ENCODE measurements at places on chromosomes 16 and 17. TPM values are rescaled to one million over a fixed set of nuclear protein-coding genes. Genes with fewer than 3 reads are reported as not detected.

DNA sequence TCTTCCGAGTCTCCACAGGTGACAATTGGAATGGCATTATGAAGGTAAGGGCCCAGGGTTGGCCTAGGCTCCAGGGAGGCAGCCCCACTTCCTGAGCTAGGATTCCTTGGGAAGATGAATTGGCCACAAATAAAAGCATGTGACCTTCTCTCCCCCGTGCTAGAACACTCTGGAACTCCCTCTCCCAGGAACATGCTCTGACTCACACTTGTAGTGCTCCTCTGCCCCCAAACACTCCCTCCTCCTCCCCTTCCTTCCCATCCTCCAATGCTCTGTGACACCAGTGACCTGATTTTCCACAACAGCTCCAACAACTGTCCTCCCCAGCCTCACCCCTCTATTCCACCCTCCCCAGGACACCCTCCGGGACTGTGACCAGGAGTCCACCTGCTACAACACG lies 16.4 kb upstream of the ABCC3 start:
- H3K4me3 ChIP-seq: no peak overlapping the region
- H3K36me3 ChIP-seq: no peaks in the 10 kb centered on the region
- H3K27me3 ChIP-seq: peaks cover 18% of the 10 kb centered on the region
- no peak for DNase-seq
- H3K4me1 ChIP-seq: peaks cover 7% of the 10 kb centered on the region

DNA sequence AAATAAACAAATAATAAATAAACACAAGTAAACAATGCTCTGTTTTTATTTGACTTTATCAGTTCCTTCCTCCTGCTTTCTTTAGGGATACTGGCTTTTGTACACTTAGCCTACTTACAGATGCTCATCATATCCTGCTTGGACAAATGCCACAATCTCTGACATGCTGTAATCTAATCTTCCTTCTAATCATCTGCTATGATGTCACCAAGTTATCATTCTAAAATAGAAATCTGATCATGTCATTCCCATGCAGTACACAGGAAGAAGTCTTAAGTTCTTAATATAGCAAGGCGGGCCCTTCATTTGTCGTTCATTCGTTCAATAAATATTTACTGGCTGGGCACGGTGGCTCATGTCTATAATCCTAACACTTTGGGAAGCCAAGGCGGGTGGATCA lies 9.1 kb upstream of the UBB start:
- no peaks in the 10 kb centered on the region for H3K4me1 ChIP-seq
- no peaks in the 10 kb centered on the region for H3K36me3 ChIP-seq
- H3K4me3 ChIP-seq: no peak overlapping the region
- H3K27me3 ChIP-seq: no peaks in the 10 kb centered on the region
- no peak overlapping the region for H3K27ac ChIP-seq

DNA sequence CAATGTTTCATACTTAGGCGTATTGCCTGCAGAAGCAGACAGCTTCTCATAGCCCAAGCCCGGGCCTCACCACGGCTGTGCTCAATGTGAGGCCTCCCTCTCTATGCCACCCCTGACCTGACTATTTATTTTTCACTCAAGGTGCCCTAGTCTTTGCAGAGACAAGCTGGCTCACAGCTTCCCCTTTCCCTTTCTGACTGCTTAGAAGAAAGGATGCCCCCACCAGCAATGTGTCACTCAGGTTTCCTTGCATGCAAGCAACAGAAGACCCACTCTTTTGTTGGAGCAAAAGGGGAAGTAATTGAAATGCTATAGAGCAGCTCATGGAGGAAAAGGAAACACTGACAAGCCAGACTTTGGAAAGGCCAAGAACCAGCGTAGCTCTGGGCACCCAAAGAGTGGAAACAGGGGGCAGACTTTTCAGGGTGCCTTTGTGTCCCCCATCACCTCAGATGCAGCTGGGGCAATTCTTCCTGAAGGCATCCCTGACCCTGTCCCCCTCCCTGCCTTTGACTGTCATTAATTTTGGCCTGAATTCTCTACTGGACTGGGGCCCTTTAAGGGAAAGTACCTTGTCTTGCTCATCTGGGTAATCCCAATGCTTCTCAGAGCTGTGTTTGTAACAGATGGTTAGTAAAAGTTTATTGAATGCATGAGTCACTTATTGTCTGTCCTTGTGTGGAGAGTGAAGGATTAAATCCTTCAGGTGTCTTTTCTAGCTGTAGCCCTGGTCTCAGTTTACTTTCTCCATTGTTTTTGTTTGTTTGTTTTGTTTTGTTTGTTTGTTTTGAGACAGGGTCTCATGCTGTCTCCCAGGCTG lies 17.8 kb downstream of the RGS9 start:
- H3K27ac ChIP-seq: no peak overlapping the region
- H3K4me1 ChIP-seq: no peaks in the 10 kb centered on the region
- H3K4me3 ChIP-seq: no peak overlapping the region
- H3K36me3 ChIP-seq: no peaks in the 10 kb centered on the region
- peaks cover 35% of the 10 kb centered on the region for H3K27me3 ChIP-seq

GRCh38 chr17:33015716-33016346 lies 24.2 kb downstream of the SPACA3 start:
- peaks cover 20% of the 10 kb centered on the region for H3K27me3 ChIP-seq
- no peak overlapping the region for H3K4me3 ChIP-seq
- H3K4me1 ChIP-seq: no peaks in the 10 kb centered on the region
- no peaks in the 10 kb centered on the region for H3K36me3 ChIP-seq

GRCh38 chr16:84660973-84661372 lies 12.7 kb downstream of the KLHL36 start:
- H3K27me3 ChIP-seq: no peaks in the 10 kb centered on the region
- DNase-seq: no peak
- H3K36me3 ChIP-seq: peaks cover 79% of the 10 kb centered on the region
- no peak overlapping the region for H3K27ac ChIP-seq

DNA sequence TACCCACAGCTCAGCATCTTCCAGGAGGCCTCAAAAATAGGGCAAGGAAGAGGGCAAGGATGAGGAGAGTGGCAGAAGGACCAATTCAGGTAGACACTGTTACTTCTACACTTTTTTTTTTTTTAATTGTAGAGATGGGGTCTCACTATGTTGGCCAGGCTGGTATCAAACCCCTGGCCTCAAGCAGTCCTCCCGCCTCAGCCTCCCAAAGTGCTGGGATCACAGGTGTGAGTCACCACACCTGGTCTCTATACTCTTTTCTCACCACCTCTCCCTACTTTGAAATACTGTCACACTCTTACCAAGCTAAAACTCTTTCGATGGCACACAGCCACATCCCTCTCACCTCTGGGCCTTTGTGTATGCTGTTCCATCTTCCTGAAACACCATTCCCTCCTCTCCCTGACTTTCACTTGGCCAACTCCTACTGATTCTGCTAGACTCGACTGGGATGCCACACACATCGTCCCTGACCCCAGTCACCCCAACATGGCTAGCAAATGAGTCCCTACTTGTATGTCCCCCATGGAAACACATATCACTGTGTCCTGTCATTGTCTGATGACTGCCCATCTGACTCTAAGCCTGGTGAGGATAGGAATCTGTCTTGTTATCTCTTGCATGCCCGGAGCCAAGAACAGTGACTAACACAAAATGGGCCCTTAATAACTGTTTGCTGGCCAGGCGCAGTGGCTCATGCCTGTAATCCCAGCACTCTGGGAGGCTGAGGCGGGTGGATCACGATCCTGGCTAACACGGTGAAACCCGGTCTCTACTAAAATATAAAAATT lies 7.2 kb upstream of the SLC43A2 start:
- H3K4me3 ChIP-seq: no peak overlapping the region
- DNase-seq: no peak
- no peaks in the 10 kb centered on the region for H3K4me1 ChIP-seq
- H3K27me3 ChIP-seq: no peaks in the 10 kb centered on the region
- no peak overlapping the region for H3K27ac ChIP-seq
- no peaks in the 10 kb centered on the region for H3K36me3 ChIP-seq

DNA sequence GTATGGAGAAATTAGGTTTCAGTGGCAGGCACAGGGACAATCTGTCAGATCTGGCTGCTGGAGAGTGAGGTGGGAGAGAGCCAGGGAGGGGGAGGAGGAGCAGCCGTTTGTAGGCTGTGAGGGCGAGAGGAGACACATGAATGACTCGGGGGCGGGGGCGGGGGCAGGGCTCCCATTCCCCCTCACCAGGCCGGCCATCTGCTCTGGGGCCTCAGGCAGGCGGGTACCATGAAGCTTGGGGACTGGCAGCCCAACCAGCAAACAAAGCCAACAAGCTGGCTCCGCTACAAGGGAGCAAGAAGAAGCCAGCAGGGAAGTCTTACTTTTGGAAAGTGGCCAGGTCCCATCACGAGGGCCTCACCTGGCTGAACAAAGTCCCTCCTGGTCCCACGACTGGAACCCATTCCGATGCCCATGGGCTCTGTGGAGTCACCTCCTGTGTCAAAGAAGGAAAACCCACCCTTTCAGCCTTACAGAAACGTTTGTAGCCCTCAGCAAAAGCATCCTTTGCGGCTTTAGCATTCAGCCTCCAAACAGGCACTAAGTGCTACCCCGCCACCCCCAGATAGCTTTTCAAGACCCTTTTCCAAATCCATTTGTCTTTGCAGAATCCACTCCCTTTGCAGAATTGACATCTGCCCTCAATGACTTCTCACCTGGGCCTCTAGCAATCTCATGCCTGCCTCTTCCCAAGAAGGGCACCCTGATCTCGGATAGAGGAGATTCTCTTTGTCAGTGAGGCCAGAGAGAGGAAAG lies 9.2 kb upstream of the SSTR2 start:
- peaks cover 10% of the 10 kb centered on the region for H3K4me1 ChIP-seq
- no peak overlapping the region for H3K27ac ChIP-seq
- no peak for DNase-seq
- H3K4me3 ChIP-seq: no peak overlapping the region

GRCh38 chr16:15952265-15952711 lies 2.9 kb downstream of the ABCC1 start:
- DNase-seq: peak; percentile 46
- H3K27ac ChIP-seq: peak overlapping the region; percentile 28
- peaks cover 38% of the 10 kb centered on the region for H3K4me1 ChIP-seq
- no peak overlapping the region for H3K4me3 ChIP-seq
- H3K36me3 ChIP-seq: peaks cover 10% of the 10 kb centered on the region

DNA sequence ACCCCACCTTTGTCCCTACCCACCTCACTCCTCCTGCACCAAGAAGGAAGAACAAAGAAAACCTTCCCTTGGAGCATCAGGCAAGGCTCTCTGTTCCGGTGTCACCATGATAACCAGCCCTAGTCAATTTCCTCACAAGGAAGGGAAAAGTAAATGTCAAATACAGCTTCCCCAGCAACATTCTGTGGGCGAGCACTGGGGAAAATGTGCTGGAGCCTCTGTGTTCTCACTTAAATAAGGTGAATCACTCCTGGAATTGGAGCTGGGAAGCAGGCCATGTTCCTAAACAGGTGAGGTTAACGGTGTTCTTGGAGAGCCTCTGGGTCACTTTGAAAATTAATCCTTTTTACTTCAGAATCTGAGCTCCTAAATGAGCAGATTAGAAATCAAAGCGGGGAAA lies 427.9 kb upstream of the ERCC4 start:
- no peak overlapping the region for H3K27ac ChIP-seq
- no peaks in the 10 kb centered on the region for H3K36me3 ChIP-seq
- H3K4me3 ChIP-seq: no peak overlapping the region
- DNase-seq: no peak

Gene TMEM204
- not detected for polyA plus RNA-seq

Gene COX10
- polyA plus RNA-seq: 14.7 TPM

Gene KRTAP9-4
- not detected for polyA plus RNA-seq

Gene KRTAP9-8
- polyA plus RNA-seq: not detected

Data from K562 (cell line).